ENCODE measurements at places on chromosomes 1 and 21. TPM values are rescaled to one million over a fixed set of nuclear protein-coding genes. Genes with fewer than 3 reads are reported as not detected.

GRCh38 chr21:14531757-14532316 is 14.3 kb downstream of the SAMSN1 start:
- DNase-seq = no peak

Gene MEX3A
- total RNA-seq = 4.6 TPM

DNA sequence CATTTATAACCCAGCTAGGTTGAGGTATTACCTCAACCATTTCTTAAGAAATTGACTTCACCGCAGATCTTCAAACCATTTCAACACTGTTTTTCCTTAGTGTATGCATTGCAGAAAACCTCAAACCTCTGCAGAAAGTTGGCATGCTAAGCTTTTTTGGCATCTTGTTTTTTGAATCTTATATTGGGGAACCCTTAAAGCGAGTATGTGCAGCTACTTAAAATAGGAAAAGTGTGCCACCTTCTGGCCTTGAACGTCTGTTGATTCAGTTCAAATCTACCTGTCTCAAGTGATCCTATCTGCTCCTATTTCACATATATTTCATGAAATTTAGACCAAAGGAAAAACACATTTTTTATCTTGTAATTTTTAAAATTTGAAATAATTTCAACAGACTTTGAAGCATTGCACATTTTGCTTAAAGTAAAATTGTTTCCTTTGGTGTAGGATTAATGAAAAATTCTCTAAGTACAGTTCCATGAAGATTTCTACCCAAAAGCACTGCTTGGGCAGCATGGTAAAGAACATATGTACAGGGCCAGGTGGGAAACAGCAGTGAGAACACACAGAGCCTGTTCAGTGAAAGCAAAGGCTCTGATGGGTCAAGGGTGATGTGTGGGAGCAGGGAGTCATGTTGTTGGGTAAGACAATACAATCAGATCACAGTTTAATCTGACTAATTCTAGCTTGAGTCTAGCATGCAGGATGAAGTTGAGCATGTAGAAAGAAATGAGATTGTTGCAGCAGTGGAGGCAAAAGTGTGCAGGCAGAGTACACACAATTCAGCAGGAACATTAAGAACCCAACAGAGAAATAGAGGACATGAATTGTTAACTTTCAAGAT is 17.2 kb downstream of the HENMT1 start:
- DNase-seq = peak; percentile 75

DNA sequence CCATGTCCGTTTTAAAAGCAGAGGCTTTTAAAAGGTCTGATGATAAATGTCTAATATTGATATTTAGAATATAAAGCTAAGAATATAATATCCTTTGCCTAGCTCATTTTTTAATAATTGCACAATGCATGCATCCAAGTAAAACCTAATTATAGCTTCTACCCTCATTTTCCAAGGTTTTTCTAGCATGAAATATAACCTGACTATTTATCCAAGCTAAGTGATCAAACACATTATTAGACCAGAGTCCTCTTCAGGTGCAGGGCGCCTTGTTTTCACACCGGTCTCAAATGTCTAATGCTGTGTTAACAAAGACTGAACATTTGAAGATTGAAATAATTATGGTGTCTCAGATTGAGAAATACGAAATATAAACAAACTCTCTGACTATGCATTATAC is 648.9 kb upstream of the CXADR start:
- DNase-seq = no peak

DNA sequence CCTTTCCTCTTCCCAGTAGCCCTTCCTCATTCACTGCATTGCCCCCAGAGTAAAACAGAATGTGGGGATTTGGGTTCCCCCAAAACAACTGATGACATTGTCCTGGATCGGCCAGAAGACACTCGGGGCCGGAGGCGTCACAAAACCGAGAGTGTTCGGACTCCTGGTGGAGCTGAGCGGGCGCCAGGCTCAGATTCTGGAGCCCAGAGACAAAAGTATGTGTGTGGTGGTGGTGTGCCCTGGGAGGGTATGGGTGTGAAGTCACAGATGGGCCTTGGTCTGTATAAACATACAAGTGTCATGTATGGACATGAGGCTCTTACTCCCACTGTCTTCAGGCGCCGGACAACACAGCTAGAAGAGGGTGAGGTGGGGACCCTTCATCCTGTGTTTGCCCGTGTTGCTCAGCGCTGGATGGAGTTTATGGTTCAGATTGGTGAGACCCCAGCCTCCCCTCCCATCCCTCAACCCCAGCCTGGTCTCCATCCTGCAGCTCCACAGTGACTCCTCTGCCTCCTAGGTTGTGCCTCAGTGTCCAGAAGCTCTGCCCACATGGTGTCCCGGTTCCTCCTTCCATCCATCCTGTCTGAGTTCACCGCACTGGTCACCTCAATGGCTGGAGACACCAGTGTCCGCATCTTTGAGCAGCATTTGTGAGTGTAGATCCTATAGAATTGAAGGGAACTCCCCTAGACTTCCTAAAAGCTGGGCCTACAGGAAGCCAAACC is 12.4 kb downstream of the HYI start:
- no peak for DNase-seq

Gene MTARC2
- total RNA-seq = 11.6 TPM

Gene UBE2G2
- total RNA-seq = 92.2 TPM

Gene JUN
- total RNA-seq = 515 TPM

DNA sequence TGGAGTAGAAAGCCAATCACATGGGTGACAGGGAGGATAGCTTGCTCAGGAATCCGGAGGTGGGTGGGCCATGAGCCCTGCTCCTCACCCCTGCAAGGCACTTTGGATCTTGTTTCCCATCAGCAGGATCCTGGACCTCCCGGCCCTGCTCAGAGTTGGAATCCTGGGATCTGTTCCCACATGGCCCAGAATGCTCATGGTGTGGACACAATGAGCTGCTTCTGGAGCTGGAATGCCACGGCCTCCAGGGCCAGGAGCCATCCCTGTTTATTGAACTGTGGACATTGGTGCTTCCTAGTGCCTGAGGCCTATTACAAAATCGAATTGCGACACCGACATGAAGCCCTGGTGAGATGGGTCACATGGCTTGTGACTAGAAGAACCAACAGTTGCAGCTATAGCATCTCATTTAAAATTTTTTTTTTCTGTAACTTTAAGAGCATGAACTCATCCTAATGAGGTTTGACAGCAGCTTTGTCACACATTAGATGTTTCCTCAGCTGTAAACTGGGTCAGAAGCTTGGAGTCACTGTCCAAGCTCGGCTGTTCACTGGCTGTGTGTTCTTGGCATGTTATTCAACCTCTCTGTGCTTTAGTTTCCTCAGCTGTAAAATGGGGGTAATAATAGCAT is 40.4 kb upstream of the GOLT1A start:
- no peak for DNase-seq

DNA sequence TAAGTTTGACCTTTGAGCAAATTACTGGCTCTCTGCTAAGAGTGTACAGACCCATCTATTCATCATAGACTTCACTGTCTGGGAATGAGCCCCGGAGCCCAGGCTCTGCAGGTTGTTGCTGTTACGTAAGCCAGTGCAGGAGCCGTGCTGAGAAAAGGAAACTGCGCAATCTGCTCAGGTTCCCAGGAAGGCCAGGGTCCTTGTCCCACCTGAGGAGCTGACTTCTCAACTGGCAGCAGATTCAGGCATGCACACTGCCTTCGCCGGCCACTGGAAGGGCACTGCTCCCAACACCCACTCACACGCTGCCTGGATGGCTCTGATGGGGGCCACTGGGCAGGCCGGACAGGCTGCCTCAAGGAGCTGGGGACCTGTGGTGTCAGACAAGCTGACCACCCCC is 19.5 kb downstream of the RCAN1 start:
- DNase-seq = no peak

Gene KRTAP19-3
- total RNA-seq = not detected

- DNase-seq = no peak
These were observed 10.1 kb upstream of the SESN2 start for GRCh38 chr1:28249013-28249865.

- DNase-seq = no peak
These were observed 28.9 kb upstream of the CD5L start for GRCh38 chr1:157870490-157870889.

Gene AMY1A
- 0.48 TPM for total RNA-seq
